ENCODE measurements at places on chromosomes 7 and 10.

- no peak for DNase-seq
Observed at GRCh38 chr7:137934941-137935883, 66.7 kb downstream of the CREB3L2 start.

DNA sequence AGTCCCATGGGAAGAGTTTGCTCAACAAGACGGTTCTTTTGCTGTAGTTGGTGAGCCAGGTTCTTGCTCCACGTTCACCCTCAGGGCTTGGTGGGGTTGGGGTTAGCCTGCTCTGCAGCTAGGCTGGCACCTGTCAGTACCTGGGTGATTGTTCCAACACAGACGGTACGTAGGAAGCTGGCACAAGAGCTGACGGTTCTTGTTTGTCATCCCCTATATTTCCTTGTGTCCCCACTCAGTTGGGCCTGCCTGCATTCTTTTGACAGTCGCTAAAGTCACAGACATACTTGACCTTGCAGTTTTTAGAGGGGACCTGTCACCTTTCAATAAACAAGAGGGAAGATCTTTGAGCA is 40.2 kb upstream of the SYPL1 start:
- no peak for DNase-seq

- DNase-seq: no peak
Observed at GRCh38 chr7:55463686-55464262, 98.6 kb downstream of the LANCL2 start.

- DNase-seq: peak; percentile 9
Observed at GRCh38 chr10:113454341-113455061, 98.4 kb upstream of the HABP2 start.

DNA sequence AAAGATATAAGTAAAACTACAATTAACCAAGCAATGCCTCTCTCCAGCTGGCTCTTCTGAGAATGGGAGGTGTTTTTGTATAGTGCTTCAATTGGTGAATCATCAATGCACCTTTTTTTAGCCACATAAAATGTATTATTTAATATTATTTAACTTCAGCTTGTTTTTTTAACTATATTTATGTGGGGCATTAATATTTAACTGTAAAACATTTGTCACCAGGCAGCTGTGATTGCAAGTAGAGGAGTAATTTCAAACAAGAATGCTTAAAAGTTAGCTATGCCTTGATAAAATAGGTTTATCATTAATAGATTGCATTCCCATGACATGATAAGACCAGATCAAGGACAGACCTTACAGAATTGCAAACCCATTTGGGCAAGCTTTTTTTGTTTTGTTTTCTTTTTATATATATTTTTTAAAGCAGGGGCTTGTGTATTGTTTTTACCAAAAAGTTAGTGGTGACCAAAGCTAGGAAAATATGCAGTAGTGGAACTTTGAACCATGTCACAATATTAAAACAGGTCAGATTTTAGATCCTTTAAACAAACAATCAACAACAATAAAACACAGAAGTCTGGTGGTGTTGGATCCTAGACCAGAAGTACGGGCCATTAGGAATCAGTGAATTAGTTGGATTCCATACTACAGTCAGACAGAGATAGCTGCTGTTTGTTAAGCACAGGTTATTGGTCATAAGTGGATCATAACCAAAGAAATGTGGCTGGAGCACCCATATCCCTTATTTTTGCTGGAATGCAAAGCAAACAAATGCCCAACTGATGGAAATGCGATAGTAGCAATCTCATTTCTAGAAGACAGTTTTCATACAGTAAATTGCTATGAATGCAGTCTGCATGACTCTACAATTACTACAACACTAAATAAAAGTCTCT is 2.9 kb downstream of the CAV2 start:
- DNase-seq: no peak

DNA sequence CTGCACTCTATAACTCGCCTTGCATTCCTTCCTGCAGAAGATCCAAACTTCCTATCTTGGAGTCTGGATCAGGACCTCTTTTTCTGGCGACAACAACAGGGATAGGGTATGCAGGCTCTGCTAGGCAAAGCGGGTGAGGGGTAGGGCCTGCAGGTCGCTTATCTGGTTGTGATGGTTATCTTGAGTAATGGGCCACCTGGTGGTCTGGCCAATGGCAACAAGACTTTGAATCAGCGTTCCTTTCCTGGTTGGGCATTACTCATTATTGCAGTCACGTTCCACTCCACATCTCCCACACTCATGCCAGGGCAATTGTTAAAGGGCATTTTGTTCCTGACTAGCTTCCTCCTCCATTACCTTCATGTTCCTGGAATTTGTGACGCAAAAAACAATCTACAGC is 48.4 kb upstream of the PLXDC2 start:
- DNase-seq: no peak

Data from cerebellar cortex (tissue), 1 donor.